Type B pancreatic cell (in vitro differentiated cells): ENCODE measurements at places on chromosomes 7 and 10. TPM values are rescaled to one million over a fixed set of nuclear protein-coding genes. Genes with fewer than 3 reads are reported as not detected.
A peak's percentile ranks its signal among the peaks of the same experiment; 100 is the strongest.

The MRC1 gene
- total RNA-seq, result 0.74 and 0.80 TPM in 2 replicates

The HKDC1 gene
- total RNA-seq, result 2.4 and 8.0 TPM in 2 replicates

The BLVRA gene
- total RNA-seq, result 8.6 and 19.3 TPM in 2 replicates

GRCh38 chr10:8047452-8048280, 6.8 kb upstream of the GATA3 start:
- DNase-seq, result no peak

- DNase-seq, result no peak
These were observed 19.0 kb upstream of the ANKRD2 start for GRCh38 chr10:97553575-97554031.

DNA sequence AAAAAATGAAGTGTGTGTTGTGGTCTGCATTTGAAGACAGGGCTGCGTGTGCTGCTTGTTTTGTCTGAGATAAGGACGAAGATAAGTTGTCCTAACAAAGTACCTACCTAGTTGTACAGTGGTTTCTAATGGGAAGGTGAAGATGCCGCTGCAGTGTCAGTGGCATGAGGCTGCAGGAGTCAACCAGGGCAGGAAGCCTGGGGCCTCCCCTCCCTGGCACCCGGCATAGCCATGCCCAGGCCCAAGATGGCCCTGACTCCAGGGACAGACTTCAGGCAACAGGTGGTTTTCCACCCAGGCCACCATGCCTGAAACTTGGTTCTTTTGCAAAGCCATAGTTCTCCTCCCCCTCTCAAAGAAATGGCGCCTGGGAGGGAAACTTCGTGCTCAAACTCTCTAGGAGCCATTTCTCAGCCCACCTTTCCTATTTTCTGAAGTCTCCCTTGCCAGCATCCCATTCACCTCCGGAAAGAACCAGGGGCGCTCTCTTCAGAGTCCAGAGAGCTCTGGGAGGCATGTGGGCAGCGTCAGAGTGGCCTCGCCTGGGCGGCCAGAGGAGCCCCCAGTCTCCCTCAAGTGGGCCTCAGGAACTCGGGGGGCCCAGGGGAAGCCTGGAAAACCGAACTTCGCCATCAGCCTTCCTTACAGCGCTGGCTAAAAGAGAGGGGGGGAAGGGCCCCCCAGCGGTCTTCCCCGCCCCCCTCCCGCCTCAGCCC, 2.1 kb upstream of the KAT6B start:
- DNase-seq, result no peak

DNA sequence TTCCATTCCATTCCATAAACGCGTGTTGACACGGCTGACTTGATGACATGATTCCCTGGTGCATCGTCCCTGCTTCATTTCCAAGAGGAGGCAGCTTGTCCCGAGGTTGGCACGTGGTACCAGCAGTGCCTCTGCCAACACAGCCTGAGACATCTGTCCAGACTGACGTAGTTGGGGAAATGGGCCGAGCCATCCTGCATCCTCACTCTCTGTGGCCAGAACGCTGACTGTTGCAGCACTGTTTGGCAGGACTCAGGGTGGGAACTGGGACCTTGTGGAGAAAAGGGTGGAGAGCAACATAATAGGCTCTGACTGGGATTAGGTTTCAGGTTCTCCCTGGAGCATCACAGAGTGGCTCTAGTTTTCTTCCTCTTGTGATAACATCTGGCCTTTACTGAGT, 118.6 kb upstream of the BTBD16 start:
- DNase-seq, result no peak

DNA sequence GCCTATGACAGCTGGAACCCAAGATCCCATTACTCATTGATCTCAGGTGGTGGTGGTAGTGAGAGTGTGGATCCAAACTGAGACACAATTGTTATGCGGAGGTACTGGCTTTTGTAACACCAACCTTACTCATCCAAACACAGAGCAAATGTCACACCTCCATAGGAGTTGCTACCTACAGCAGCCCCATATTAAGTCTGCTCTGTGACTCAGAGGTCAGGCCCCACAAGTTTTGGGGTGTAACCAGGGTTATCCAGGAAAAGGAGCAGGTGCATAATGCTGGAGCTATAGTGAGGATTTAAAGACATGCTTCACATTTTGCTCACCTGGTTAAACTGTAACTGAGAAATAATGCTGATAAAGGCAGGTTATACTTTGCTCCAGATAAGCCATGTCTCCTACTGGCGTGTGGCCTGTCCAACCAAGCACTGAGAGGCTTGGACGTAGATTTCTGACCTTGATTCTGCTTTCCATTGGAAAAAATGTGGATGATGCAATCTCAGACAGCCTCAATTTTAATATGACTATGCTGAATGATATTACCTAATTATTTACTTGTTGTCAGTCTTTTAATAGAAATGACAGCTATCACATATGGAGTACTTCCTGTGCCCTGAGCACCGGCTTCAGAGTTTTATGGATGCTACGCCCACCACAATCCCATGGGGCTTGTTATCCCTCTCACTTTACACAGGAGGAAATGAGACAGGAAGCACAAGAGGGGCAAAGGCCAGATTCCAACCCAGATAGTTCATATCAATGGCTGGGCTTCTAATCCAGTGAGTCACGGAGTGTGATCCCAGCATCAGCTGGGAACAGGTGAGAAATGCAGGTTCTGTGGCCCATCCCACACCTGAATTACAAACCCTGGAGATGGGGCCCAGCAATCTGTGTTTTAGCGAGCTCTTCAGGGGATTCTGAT, 181.3 kb downstream of the CHN2 start:
- no peak for DNase-seq

DNA sequence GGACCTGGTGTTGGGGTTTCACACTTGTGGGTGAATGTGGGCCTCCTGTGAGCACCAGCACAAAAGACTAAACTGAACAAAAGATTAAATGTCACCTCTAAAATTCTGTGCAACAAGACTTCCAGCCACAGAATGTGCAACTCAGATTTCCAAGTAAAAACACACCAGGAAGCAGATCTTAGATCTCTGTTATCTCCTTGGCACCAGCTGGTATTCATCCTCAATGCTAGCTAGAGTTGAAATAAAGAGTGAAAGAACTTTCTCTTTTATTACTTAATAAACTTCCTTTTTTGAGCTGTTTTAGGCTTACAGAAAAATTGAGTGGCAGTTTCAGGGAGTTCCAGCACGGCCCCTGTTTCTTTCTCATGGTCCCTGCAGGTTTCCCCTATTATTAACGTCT, 40.2 kb downstream of the EGFR start:
- no peak for DNase-seq

- peak; percentile 50 for DNase-seq
These were observed 116.3 kb upstream of the RET start for GRCh38 chr10:42960491-42960990.

DNA sequence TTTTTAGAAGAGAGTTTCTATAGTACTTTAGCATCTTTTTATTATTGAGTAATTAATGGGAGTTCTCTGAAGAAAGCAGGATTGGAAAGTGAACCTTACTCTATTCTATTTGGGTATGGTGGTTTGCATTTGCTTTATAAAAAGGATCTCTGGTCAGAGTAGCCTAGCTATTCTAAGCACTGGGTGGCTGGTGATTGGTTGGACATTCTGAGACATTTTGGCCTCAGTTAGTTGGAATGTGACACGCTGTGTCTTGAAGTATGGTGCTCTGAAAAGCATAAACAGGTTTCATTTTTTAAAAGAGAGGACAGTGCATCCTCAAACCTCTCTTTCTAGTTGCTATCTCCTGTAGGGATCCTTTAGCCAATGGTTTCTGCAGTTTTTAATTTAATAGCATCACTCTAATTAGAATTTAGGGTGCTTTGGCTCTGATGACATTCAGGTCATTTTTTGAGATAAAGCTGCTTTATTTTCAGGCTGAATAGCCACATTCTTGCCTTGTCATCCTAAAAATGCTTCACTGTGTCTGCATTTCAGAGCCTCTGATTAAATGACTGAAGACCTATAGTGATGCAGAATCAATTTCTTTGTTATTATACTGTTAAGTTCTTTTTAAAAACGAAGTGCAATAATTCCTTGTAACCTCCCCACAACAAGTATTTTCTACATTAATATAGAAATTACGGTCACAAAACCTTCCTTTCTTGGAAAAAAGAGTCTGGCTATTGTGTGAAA, 20.6 kb downstream of the TMEM178B start:
- DNase-seq, result no peak

- no peak for DNase-seq
These were observed 45.4 kb downstream of the CUBN start for GRCh38 chr10:17084258-17084657.

- DNase-seq, result no peak
These were observed 131.0 kb downstream of the CXCL12 start for GRCh38 chr10:44253769-44254462.

DNA sequence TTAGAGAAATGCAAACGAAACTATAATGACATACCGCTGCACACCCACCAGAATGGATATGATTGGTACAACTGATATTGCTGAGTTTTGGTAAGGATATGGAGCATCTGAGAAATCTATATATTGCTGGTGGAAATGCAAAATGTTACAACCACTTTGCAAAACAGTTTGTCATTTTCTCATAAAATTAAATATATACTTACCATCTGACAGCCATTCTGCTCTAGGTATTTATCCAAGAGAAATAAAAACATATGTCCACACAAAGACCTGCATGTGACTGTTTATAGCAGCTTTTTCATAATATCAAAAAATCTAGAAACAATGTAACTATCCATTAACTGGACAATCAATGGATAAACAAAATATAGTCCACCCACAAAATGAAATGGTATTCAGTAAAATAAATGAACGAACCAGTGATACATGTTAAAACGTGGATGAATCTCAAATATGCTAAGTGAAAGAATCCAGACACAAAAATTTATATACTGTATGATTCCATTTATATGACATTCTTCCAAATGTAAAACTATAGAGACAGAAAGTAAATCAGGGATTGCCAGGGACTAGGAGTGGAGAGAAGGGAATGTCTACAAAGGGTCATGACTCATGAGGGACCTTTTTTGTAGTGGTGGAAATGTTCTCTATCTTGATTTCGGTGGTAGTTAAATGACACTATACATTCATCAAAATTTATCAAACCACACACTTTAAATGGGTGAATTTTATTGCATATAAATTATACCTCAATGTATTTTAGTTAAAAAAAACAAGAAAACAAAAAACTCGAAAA, 312.0 kb upstream of the GLI3 start:
- DNase-seq, result no peak

- no peak for DNase-seq
These were observed 440.6 kb upstream of the LRRN3 start for GRCh38 chr7:110650328-110650727.

DNA sequence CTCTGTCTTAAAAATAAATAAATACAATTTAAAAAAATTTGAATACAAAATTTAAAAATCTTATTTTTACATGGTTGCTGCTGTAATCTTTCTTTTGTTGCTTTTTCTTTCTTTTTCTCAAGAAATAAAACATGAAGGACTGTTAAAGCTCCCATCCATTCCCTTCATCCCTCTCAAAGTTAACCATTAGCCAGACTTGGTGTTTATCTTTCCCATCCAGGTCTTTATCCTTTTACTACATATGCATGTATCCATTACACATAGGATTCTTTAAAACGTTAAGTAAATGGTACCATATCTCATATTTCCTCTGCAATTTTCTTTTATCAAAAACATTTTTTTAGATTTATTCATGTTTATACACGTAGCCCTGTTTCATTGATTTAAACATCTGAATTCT, 70.1 kb downstream of the CREB3L2 start:
- DNase-seq, result no peak

- no peak for DNase-seq
These were observed 369.5 kb downstream of the IPMK start for GRCh38 chr10:57898231-57898630.

DNA sequence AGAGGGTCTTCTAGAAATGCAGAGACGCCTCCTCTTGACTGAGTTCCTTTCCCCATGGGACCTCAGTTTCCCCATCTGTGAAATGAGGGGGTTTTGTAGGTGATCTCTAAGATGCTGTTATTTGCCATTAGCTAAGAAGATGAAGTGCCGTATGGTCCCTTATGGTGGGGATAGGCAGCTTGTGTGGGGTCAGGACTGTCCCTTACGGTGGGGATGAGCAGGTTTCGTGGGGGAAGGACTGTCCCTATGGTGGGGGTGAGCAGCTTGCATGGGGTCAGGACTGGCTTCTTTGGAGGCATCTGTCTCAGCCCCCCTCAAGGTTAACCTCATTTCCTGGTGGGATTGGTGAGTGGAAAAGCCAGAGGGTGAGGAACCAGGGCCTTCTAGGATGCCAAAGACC, 148.3 kb upstream of the GPR26 start:
- peak; percentile 32 for DNase-seq

GRCh38 chr10:24894309-24894708, 58.1 kb downstream of the PRTFDC1 start:
- DNase-seq, result no peak

DNA sequence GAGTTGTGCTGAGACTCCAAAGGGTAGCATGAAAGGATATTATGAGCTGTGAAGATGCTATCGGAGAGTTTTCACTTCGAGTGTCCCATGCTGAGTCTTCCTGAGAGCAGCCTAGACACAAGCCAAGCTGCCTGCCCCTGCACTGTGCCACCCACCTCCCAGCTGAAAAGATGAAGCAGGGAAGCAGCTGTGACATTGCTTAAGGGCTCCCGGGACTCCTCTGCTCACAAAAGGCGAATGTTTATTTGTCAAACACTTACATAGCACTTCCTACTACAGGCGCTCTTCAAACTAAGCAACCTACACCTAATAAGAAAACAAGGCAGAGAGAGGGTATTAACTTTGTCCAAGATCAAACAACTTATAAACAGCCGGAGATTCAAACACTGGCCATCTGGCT, 95.6 kb downstream of the OSBPL3 start:
- DNase-seq, result no peak
